ENCODE measurements at places on chromosomes 5 and 9.

GRCh38 chr5:76765249-76765648 is 49.3 kb downstream of the F2R start:
- no peak for DNase-seq

GRCh38 chr9:96420468-96421219 is 2.5 kb upstream of the ZNF367 start:
- peak; percentile 25 for DNase-seq

DNA sequence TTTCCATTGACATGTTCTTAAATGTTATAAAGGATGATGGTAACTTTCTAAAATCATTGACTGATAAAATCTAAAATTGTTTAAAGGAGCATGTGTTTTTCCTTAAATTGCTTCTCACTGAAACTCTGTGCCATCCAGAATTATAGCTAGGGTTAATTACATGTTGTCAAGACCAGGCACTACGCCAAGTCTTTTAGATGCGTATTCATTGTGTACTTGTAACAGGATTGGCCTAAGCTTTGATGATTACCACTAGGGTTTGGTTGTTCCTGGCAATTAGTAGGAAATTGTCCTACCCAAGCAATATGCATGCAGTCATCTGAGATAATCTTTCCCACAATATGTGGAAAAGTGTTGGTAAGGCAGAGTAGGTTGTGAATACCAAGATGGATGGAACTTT is 43.8 kb downstream of the PRKACG start:
- DNase-seq: peak; percentile 59

DNA sequence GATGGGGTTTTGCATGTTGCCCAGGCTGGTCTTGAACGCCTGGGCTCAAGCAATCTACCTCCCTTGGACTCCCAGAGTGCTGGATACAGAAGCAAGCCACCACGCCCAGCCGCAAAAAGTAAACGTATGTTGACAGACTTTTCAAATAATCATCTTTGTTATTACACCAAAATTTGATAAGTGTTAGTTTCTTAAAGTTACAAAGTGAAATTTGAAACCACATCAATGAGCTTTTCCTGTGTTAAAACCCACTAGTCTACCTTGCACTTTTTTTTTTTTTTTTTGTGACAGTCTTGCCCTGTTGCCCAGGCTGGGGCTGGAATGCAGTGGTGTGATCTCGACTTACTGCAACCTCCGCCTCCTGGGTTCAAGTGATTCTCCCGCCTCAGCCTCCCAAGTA is 29.9 kb downstream of the SPACA9 start:
- DNase-seq: no peak

DNA sequence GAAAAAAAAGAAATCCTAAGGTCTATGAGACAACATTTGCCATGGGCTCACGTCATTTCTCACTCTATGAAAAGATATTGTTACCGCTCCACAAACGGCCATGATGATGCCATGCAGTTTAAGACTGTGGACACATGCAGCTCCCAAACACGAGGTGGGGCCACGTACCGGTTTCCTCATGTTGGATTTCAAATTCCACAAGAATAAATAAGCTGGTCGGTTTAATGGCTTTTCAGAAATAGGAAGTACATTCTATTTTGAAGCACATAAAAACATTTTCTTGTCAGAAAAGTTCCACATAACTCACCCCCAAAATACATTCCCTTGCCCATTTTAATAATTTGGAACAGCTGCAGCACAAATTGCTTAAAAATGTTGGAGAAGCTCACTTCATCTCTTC is 130.6 kb downstream of the MYO10 start:
- no peak for DNase-seq

DNA sequence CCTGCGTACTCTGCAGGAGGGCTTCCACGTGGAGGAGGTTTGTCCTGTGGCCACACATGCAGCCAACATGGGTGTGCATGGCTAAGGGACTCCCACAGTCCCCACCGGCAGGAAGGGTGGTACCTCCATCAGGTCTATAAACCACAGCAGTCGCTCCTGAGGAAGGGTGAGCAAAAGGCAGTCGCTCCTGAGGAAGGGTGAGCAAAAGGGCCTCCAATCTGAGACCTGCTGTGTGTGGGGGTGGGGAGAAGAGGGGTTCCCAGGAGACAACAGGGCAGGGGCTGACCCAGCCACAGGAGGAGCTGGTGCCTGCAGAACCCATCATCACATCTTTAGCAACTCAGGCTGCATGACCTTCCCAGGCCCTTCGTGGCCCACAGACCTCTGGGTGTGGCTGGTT is 30.3 kb upstream of the AKNA start:
- DNase-seq: no peak

- DNase-seq: no peak
Observed at GRCh38 chr5:44871401-44871800, 62.7 kb downstream of the MRPS30 start.

GRCh38 chr5:33659526-33660169 is 218.9 kb downstream of the TARS1 start:
- DNase-seq: no peak

GRCh38 chr9:78463750-78464149 is 166.8 kb downstream of the PSAT1 start:
- no peak for DNase-seq

- no peak for DNase-seq
Observed at GRCh38 chr9:27584931-27585330, 11.7 kb upstream of the C9orf72 start.

- no peak for DNase-seq
Observed at GRCh38 chr5:105905392-105905791, 1765.3 kb downstream of the EFNA5 start.

DNA sequence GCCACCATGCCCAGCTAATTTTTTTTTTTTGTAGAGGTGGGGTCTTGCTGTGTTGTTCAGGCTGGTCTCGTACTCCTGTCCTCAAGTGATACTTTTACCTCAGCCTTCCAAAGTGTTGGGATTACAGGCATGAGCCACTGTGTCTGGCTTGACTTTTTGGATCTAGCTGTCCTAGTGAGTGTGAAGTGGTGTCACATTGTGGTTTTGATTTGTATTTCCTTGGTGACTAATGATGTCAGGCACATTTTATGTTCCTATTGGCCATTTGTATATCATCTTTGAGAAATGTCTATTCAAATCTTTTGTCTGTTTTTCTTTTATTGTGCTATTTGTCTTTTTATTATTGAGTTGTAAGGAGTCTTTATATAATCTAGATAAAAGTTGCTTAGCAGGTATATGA is 53.5 kb upstream of the MCCC2 start:
- no peak for DNase-seq

GRCh38 chr5:16886366-16886736 is 49.7 kb downstream of the MYO10 start:
- no peak for DNase-seq

DNA sequence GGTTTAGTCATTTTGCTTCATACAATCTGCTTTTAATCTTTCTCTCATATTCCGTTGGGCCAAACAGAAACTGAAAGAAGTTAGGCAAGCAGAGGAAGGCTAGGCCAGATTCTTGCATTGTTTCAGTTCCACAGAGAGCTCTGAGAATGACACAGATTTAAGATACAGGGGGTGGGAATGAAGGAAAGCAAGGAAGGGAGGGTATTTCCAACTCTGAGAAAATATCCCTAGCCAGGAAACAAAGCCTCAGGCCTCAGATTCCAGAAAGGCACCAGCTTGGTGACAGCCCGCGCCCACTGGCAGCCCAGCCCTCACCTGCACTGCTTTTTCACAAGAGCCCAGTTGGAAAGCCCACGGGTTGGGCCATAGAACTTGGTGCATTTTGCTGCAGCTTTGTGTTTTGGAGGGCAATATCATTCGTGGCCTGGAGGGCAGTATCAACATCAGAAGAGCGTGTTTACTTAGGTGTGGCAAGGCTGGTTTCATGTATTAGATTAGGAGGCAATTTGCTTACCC is 63.5 kb downstream of the ENC1 start:
- DNase-seq: no peak

GRCh38 chr5:149700347-149700746 is 29.8 kb upstream of the PPARGC1B start:
- DNase-seq: no peak

DNA sequence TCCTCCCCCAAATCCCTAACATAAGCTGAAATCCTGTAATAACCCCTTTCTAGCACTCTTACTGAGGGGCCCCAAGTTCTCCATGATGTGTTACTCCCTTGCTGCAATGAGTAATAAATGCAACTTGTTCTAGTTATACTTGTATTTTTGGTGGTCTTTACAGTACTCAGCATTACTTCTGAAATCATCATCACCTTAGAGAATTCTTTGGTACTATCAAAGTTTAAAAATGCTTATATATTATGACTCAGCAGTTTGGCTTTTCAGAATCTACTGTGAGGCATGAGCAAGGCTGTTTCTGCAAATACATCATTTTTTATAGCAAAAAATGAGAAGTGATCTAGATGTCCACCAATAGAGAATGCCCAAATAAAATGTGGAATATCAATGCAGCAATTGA is 20.7 kb upstream of the ROPN1L start:
- no peak for DNase-seq

- no peak for DNase-seq
Observed at GRCh38 chr5:172439785-172440477, 14.4 kb downstream of the SH3PXD2B start.

- no peak for DNase-seq
Observed at GRCh38 chr9:127816362-127816725, 13.7 kb downstream of the FPGS start.

GRCh38 chr5:165808335-165808734 is 2302.9 kb downstream of the MAT2B start:
- DNase-seq: no peak

- DNase-seq: no peak
Observed at GRCh38 chr9:125696106-125696647, 10.8 kb downstream of the MAPKAP1 start.

- DNase-seq: no peak
Observed at GRCh38 chr9:21906213-21906612, 88.0 kb downstream of the CDKN2A start.

- DNase-seq: peak; percentile 14
Observed at GRCh38 chr5:172322028-172322965, 38.7 kb upstream of the UBTD2 start.

DNA sequence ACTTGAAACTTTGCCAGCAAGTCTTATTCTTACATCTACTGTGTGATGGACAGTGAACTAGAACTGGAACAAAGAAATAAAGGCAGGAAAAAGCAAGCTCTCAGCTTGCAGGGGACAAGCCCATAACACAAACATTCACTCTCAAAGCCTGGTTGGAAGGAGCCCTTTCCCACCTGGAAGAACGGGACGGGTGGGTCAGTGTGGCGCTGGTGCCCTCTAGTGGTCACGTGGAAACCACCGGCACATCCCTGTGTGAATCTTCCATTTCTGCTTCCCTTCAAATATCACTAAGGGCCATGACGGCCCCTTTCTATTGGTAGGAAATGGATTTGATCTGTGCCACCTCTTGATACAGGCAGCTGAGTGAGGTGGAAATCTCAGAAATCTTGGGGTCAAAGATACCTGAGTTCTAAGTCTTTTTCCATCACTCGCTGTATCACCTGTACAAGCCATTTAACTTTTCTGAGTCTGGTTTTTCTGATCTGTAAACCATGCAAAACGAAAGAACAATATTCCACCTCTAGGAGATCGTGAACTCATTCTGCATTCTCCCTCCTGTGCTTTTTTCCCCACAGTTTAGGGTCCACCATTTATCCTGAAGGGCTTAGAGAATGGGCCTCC is 211.6 kb downstream of the MSX2 start:
- peak; percentile 35 for DNase-seq

- no peak for DNase-seq
Observed at GRCh38 chr5:175464942-175465233, 13.5 kb upstream of the SFXN1 start.

DNA sequence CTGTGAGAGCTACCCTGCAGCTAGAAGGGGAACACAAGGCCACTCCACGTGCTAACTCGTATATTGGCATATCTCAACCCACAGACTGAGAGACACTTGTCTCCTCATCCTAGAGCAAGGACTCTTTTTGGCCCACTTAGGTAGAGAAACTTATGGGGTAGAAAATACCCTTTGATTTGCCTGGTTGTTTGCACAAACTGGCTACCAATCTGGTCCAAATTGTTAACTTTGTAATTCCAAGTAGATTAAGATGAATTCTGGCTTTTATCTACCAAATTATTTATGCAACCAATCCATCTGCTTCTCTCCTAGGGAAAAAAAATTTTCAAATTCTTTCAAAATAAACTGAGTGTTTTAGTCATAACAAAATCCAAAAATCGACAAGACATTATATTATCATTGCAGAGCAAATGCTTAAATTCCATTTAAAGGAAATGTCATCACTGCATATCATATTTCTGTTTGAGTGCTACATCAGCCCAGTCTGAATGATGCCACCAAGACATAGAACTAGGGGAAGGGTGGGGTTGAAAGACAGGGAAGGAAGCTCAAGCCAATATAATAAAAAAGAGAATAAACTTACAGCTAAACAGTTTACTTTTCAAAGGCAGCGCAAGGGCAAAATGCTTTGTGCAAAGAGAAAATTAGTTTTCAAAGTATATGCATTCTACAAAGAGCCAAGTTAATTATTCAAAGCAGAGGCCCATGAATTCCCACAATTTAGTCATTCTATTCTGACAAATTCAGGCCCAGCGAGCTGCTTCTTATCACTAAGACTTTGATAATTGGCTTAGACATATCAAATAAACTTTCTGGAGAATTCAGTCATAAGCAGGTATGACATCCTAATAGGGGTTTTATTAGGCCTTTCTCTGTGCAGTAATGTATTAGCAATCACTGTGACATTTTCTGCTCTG is 198.0 kb downstream of the CAAP1 start:
- no peak for DNase-seq

DNA sequence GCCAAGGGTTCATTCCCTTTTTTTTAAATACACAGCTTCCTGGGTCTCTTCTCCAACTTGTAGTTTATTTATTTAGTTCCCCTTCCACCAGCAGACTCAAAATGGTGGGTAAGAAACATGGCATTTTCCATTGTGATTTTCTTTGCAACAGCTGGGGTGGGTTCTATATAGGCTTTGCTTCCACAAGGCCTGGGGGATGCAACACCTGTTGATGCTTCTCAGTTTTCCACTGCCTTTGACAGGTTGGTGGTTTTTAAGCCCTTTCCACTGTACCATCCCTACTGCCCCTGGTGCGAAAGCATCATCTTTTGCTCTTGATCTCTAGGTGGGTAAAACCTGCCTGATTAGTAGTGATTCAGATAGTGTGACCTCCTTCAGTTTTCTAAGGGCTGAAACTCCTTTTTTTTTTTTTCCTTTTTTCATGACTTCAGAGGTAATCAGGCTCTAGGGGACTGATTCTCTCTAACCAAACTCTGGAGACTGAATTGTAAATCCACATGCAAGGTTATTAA is 8.5 kb downstream of the KDM3B start:
- DNase-seq: no peak

DNA sequence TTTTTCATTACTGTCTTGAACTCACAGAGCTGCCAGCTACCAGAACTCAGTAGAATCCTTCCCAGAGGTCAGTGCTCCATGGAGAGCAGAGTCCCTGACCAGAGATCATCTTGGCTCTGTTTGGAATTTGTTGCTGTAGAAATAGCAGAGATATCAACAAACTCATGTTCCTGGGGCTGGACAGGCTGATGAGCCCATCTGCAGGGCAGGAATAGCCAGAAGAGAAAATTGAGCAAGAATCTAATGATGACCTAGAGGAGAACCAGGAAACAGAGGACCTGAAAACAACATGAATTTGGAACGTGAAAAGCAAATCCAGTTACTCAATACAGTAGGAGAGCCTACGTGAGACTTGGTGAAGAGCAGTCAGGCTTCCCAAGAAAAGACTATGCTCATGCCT is 437.8 kb downstream of the PLK2 start:
- no peak for DNase-seq

- no peak for DNase-seq
Observed at GRCh38 chr5:68380078-68380477, 164.5 kb downstream of the PIK3R1 start.

- DNase-seq: no peak
Observed at GRCh38 chr9:15160673-15161072, 146.3 kb downstream of the TTC39B start.

Measured in transverse colon (tissue), 4 donors.